ENCODE measurements at places on chromosomes 3 and 15.
A peak's percentile ranks its signal among the peaks of the same experiment; 100 is the strongest.

GRCh38 chr3:113249601-113250000 is 38.2 kb downstream of the BOC start:
- DNase-seq: no peak

GRCh38 chr3:102142379-102143060 is 292.3 kb upstream of the ZPLD1 start:
- DNase-seq: no peak

DNA sequence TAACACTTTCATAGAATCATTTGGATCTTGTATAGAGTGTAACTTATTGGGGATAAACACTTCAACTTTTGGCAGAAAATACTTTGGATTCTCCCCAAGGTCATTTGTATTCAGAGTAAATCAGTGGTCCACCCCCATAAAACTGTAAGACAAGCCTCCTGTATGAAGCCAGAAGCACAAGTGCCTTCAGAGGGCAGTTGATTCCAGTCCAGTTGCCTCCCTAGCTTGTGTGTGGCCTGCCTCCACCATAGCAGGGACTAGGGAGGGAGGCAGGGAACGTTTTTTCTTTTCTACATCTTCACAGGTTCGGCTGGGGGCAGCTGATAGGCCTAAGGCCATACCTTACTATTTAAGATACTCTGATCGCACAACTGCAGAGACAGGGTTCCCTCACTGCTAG is 11.6 kb downstream of the GORASP1 start:
- no peak for DNase-seq

GRCh38 chr15:29128671-29129070 is 141.0 kb downstream of the NSMCE3 start:
- DNase-seq: no peak

GRCh38 chr15:74958320-74958907 is 1.8 kb upstream of the RPP25 start:
- no peak for DNase-seq

DNA sequence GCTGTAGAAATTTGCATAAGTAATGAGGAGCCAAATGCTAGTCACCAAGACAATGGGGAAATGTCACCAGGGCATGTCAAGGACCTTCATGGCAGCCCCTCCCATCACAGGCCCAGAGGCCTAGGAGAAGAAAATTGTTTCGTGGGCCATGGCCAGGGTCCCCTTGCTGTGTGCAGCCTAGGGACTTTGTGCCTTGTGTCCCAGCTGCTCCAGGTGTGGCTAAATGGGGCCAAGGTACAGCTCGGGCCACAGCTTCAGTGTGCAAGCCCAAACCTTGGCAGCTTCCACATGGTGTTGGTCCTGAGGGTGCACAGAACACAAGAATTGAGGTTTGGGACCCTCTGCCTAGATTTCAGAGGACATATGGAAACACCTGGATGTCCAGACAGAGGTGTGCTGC is 208.8 kb upstream of the TBC1D5 start:
- DNase-seq: no peak

DNA sequence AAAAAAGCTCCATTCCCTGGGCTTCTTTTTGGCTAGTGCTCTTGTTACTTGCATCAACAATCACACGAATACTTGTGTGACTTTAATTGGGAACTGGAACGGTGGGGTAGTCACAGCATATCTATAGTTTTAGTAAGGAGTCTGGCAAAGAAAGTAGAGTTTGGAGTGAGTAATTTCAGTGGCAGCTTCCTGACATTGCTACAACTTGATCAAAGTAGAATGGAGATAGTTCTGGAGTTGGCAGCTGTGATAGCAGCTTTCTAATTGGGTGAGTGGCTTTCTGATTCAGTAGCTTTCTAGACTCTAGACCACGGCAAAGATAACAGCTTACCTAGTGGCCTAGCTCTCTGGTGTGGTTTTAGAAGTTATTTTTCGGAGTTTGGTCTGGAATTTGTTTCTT is 475.0 kb downstream of the TUSC7 start:
- no peak for DNase-seq

- DNase-seq: no peak
Measured at GRCh38 chr15:29871401-29871800, 49.1 kb upstream of the TJP1 start.

DNA sequence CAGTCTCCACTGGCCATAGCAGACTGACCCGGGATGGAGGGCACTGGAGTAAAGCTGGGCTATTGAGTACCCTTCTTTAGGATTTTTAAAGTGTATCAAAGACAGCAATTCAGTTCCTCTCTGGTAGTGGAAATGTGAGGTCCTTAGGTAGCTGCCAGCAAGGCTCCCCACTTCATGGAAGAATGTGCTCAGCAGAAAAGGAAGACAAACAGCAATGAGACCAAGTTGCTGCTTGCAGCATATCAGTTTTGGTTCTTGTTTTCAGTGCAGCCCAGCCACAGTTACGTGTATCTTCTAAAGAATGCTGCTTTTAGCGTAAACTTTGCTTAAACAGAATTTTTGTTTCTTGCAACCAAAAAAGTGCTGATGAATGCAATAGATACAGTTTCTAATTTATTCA is 374.0 kb upstream of the CBLB start:
- peak; percentile 7 for DNase-seq

DNA sequence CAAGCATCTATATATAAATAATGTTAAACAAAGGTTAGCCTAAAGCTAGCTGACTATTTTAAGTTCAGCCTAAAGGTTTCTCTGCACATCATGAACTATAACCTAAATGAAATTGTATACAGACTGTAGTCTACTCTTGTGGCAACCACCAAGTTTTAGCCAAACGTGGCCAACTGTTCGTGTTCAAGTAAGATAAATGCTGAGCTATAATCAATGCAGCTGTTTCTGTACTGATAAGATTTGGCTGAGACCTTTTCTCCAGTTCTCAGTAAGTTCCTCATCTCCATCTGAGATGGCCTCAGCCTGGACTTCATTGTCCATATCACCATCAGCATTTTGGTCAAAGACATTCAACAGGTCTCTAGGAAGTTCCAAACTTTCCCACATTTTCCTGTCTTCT is 43.7 kb upstream of the IGSF10 start:
- DNase-seq: no peak

DNA sequence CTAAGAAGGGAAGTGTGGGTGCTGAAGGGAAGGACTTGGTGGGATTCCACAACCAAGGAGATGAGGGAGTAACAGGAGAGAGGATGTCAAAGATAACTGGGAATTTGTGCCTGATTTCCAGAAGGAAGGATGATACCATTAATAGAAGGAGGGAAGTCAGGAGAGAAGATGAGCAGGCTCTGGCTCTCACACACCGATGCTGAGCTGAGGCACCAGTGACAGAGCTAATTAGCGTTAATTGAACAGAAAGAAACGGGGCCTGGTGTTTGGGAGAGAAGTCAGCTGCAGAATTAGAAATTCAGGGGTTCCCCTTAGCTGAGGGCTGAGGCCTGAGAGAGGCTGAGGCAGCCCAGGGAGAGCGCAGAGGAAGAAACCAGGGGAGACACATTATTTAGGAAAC is 11.9 kb upstream of the PDIA5 start:
- no peak for DNase-seq

GRCh38 chr15:33959844-33960548 is 8.3 kb upstream of the CHRM5 start:
- no peak for DNase-seq

DNA sequence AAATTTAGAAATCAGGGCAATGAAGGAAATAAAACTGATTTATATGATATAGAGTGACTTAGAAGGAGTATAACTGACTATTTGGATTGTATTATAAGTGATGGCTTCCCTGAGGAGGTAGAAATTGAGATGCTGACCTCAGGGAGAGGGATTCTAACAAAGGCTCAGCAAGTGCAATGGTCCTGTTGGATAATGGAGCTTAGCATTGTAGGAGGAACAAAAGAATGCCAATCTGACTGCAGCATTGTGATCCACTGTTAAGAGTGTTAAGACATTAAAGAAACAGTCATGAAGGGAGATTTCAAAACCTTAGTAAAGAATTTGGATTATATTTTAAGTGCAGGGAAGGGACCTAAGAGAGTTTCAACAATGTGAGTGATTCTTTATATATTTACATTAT is 158.4 kb upstream of the NAALADL2 start:
- DNase-seq: no peak

GRCh38 chr3:11461226-11461625 is 182.5 kb downstream of the VGLL4 start:
- DNase-seq: no peak

GRCh38 chr3:190092250-190092649 is 28.4 kb downstream of the P3H2 start:
- DNase-seq: no peak

- no peak for DNase-seq
Measured at GRCh38 chr3:128807186-128807830, 72.1 kb upstream of the ACAD9 start.

- DNase-seq: no peak
Measured at GRCh38 chr3:71332813-71333212, 250.7 kb downstream of the FOXP1 start.

All from GM20000 (cell line).